Cardiac septum (tissue), 1 donor: ENCODE measurements at places on chromosomes 5 and 9.

GRCh38 chr9:77587851-77588250 is 60.3 kb downstream of the GNA14 start:
- no peak for DNase-seq

DNA sequence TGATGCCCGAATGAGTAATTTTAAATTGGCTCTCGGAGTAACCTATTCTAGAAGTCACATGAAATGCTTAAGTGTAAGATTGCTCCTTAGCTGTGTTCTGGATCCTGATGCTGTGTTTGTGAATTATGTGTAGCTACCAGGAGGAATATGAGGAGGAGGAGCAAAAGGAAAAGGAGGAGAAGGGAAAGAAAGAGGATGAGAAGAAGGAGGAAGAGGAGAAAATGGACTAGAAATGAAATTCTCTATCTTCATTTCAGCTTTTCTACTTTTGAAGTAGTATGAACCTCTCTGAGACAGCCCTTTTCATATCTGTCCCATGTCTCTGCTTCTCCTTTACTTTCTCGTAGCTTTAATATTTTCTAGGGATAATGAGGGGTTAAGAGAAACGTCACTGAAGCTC is 119.4 kb upstream of the ACTBL2 start:
- DNase-seq: no peak

DNA sequence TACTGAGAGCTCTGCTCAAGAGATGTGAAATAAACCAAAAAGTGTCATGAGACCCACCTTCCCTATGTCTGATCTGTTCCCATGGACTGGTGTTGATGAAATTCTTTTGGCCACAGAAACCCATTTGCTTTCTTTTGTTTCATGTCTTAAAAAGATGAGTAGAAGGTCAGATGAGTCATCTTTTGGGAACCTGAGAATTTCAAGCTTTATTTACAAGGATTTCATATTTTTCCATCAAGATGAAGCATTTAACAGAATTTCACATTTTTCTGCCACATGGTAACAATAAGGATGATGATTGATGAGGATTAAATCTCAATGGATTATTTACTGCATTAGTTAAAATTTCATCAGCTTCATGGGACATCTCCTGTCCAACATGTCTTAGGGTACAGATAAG is 337.8 kb downstream of the DEPDC1B start:
- no peak for DNase-seq

DNA sequence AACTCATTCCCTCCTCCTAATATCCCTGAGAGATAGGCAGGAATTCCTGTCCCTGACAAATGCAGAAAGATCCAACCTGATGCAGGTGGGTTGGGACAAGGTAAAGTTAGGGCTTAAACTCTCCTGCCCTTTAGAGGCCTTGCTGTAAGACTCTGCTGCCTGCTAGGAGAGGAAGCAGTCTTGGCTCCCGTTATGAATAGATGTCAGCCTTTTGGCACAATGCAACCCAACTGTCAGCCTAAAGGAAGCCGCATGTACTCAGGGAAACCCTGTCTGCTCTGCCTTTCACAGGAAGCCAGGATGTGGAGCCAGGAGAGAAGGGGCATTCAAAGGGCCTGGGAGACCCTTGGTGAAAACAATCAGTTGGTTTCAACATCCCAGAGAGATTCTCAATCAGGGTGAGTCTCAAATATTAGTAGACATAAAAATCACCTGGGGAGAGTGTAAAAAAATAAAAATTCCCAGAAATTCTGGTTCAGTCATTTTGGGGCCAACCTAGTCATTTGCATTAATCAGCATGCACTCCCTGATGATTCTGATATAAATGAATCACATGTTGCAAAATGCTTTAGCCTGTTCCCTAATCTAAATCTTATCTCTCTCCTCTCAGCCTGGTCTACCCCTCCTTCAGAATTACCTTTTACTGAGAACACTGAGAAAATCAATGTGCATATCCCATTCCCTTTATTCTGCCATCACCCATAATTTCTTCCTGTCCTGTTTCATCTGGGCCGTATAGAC is 136.2 kb upstream of the TRIM32 start:
- no peak for DNase-seq

GRCh38 chr5:14109041-14109747 is 33.9 kb upstream of the TRIO start:
- no peak for DNase-seq

- DNase-seq: no peak
Measured at GRCh38 chr9:30201024-30201423, 2183.4 kb upstream of the ACO1 start.
